ENCODE measurements at places on chromosomes 11 and 22. TPM values are rescaled to one million over a fixed set of nuclear protein-coding genes. Genes with fewer than 3 reads are reported as not detected.

The TSPAN4 gene
- 192 TPM for total RNA-seq

The OTOG gene
- total RNA-seq: not detected

The RNH1 gene
- total RNA-seq: 292 TPM

The C11orf91 gene
- not detected for total RNA-seq

The PVALB gene
- not detected for total RNA-seq

The SLC6A5 gene
- not detected for total RNA-seq

The XNDC1N gene
- 6.8 TPM for total RNA-seq

The KCNJ1 gene
- 0.11 TPM for total RNA-seq

The SHANK2 gene
- 3.2 TPM for total RNA-seq

The MPPED2 gene
- 3.4 TPM for total RNA-seq

The BTG4 gene
- not detected for total RNA-seq

The SPDYC gene
- not detected for total RNA-seq

The APOA5 gene
- total RNA-seq: not detected

The CARD18 gene
- not detected for total RNA-seq

The HSPB2 gene
- 1.7 TPM for total RNA-seq

The MMP8 gene
- total RNA-seq: not detected

The OR6A2 gene
- total RNA-seq: 0.76 TPM

The MS4A7 gene
- not detected for total RNA-seq

The CCDC81 gene
- total RNA-seq: 1.1 TPM

The CD3D gene
- total RNA-seq: not detected

The PLAAT2 gene
- not detected for total RNA-seq

The PUS3 gene
- total RNA-seq: 15.0 TPM

The LRRC74B gene
- total RNA-seq: not detected

The CLMP gene
- 380 TPM for total RNA-seq

The PATE4 gene
- not detected for total RNA-seq

The OR51I1 gene
- total RNA-seq: not detected

The OR56A1 gene
- not detected for total RNA-seq

The TMEM191B gene
- total RNA-seq: not detected

The GRM5 gene
- total RNA-seq: not detected

The COX8A gene
- 163 TPM for total RNA-seq

The NPAS4 gene
- not detected for total RNA-seq

The TRAF6 gene
- 12.0 TPM for total RNA-seq

The CD44 gene
- 478 TPM for total RNA-seq

The OSBP2 gene
- 1.4 TPM for total RNA-seq

The DERL3 gene
- 0.43 TPM for total RNA-seq

The CHRM1 gene
- not detected for total RNA-seq

The SYT9 gene
- total RNA-seq: not detected

The CCDC87 gene
- 0.76 TPM for total RNA-seq

The OR5D13 gene
- not detected for total RNA-seq

The CDC42BPG gene
- total RNA-seq: under 0.01 TPM

The TPBGL gene
- not detected for total RNA-seq

The MMP27 gene
- not detected for total RNA-seq

The MOV10L1 gene
- total RNA-seq: 0.43 TPM

The LRRC10B gene
- under 0.01 TPM for total RNA-seq

The NLRP10 gene
- total RNA-seq: 12.0 TPM

The FGF4 gene
- not detected for total RNA-seq

Measured in articular chondrocyte of knee joint (primary cell).